ENCODE measurements at places on chromosomes 3 and 15.

DNA sequence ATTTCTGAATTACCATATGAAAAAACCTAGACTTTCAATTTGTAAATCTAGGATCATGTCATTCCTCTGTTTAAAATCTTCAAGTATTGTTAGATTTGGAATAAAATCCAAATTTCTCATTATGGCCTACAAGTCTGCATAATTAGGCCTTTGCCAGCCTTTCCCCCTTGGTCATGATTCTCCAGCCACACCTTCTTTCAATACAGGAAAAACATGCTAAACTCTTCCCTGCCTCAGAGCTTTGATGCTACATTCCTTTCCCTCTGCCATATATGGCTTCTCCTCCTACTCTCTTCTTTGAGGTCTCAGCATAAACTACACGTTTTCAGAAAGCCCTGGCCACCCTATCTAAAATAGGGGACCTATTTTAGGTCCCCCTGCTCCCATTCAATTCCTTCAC lies 48.5 kb downstream of the TM6SF1 start:
- DNase-seq: no peak

DNA sequence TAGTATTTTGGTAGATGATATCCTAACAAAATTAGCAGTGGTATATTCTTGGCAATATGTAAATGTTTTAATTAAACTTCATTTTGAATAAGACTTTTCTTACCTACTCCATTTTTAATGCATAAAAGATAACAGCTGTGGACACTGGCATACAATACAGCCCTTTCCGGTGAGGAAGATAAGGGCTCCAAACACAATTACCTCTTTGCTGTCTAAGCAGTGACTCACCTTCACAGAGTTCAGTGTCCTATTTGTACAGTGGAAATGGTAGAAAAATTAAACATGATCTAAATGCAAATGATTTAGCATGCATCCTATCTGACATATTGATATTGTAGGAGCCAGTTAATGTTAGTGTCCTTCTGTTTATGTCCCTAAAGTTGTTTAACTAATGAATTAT lies 969.4 kb downstream of the PLOD2 start:
- no peak for DNase-seq

DNA sequence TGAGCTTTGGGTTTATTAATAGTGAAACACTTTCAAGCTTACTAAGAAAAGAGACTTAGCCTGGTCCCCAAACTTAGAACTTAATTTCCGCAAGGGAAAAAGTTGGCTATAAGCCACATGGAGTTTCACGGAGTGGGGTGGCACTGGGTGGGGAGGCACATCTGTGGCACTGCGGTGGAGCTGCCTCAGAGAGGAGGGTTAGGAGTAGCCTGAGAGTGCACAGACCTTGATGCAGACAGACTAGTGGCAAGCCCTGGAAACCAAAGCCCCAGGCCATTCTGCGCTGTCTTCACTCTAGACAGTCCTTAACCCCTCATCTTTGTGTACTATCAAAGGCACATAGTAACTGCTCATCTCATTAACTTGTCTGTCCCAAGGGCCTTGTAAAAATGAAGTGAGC lies 22.0 kb downstream of the CXCR6 start:
- DNase-seq: no peak

- DNase-seq: no peak
Measured at GRCh38 chr15:66039117-66039871, 170.0 kb downstream of the RAB11A start.

DNA sequence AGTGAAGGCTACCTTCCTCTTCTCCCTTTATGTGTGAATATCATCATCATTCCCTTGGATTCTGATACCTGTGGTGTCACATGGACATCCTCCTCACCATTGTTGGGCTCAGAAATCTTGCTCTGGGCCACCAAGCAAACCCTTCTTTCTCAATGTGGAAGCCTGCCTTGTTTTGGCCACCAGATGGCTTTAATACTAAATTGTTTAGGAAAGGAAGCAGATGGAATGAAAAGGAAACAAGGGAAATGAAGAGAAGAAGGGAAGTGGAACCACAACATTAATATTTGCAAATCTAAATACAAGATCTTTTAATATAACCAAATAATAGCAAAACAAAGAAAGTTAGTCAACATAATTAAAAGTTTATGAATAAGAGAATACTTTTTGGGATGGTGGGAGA lies 14.0 kb downstream of the FAM227B start:
- no peak for DNase-seq

- DNase-seq: no peak
Measured at GRCh38 chr3:99410789-99411311, 227.5 kb upstream of the COL8A1 start.

DNA sequence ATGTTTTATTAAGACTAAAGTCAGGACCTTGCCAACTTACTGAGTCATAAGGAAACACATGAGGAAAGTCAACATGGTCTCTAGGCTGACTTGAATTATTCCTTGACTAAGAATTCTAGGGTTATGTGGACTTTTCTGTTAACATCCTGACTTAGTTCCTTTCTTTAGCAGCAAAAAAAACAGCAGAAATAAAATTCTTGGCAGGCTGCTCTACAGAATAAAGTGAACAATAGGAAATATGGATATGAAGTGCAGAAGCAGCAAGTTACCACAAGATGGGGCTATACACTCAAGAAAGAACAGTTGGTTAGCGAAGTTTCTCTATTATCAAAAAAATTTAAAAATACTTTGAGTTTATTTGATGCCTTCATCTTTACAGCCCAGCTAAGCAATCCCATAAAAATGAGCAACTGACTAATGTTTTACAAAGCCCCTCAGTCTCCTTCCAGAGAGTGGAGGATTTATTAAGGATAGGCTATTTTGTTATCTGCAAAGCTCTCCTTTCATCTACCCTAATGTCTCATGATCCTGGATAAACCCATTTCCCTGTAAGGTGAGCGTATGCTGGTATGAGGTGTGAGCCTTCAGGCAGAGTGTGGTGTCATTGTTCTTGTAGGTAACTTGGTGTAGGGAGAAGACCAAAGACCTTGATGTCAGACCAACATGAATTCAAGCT lies 23.1 kb upstream of the MCCC1 start:
- DNase-seq: no peak

All from stimulated activated CD8-positive, alpha-beta memory T cell treated with anti-CD3 and anti-CD28 coated beads, Interleukin-15, amount 100 ng/mL, for 24 hours (primary cell).